ENCODE measurements at places on chromosomes 11 and 22. TPM values are rescaled to one million over a fixed set of nuclear protein-coding genes. Genes with fewer than 3 reads are reported as not detected.
A peak's percentile ranks its signal among the peaks of the same experiment; 100 is the strongest.

DNA sequence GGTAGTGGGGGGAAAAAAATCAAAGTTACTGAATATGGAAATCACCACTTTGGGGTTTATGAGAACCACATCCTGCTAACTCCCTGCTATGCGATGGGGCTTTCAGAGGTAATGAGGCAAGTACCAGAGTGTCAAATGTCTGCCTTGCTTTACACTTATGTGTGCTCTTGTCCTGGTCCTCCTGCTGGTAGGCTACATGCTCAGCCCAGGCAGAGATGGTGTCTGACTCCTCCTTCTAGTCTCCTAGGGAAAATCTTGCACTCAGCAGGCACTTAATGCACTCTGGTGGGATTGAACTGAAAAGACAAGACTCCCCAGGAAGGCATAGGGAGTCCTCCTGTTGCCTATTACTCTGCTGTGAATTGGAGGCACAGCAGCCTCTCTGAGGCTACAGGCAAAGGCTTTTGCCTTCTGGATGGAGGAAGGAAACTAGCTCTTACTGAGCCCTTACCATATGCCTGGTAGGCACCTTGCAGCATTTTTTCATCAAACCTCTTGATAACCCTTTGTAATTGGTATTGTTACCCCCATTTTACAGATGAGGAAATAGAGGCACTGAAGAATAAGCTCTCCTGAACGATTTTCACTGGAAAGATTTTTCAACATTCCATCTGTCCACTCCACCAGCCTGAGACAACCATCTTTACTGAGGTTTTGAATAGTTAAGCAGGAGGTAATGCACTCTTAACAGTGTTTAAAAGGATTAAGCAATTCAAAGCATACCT is 132.1 kb upstream of the PAX6 start:
- DNase-seq: no peak

Gene GGTLC3
- total RNA-seq: not detected

GRCh38 chr22:33314316-33314715 is 256.1 kb upstream of the SYN3 start:
- no peak for DNase-seq

DNA sequence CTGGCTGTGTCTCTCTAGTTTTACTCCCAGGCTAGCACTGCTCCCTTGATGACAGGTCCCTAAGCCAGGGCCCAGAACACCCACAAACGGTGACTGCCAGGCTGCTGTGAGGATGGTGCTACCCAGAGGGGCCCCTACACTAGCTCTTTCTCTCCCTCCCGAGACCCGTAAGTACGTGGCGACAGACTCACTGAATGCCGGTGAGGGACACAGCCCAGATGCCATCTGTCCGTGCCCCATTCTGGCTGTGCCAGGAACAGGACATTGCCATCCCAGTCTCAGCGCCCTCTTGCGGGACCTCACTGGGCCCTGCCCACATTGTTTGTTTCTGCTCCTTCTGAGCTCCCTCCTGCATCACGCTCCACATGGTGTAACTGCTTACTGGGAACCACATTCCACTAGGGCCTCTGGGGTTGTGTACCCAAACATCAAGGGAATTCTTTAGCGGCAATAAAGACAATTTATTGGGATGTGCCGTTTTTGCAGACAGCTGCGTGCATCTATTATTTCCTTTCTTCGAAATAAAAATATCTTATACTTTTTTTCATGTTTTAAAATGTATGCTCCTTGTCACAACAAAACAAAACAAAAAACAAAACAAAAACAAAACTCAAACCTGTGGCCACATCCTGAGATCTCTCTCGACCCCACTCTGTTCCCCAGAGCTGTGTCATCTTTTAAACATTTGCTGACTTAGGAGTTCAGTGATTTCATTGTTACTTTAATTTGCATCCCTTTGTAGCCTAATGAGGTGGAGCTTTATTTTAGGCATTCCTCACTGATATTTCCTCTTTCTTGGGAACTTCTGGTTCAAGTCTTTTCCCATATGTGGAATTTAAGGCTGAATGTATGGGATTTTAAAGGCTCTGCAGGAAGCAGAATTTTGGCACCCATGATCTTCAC is 4.4 kb upstream of the TPCN2 start:
- DNase-seq: peak; percentile 68

- no peak for DNase-seq
Measured at GRCh38 chr11:112541140-112542046, 280.7 kb upstream of the PLET1 start.

DNA sequence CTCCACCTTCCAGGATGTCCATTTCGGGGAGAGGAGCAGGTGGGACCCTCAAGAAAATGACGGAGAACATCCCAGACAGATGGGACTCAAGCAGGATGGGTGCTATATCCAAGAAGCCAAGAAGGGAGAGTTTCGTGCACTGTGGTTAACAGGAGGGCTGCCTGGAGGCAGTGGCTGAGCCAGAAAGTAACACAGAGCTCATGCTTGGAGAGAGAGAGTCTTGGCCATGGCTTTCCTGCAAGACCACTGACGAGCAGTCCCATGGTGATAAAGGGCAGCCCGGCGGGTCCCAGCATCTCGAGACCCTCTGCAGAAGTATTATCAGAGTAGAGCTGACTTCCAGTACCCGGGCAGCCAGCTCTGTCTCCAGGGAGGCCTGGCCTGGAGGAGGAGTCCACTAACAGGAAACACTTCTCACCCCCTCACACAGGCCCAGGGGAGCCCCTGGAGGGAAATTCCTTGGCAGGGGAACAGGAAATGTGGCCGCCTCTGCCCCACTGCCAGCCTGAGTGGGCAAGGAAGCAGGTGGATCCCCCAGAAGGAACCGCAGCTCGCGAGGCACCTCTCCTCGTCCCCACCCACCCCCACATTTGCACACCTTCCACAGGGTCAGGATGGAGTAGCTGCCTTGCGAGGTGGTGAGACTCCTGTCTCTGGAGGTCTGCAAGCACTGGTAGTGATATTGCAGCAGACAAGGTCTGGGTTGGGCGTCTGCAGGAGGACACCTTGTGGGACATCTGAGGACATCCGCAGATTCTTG is 32.2 kb downstream of the CYTH4 start:
- no peak for DNase-seq

DNA sequence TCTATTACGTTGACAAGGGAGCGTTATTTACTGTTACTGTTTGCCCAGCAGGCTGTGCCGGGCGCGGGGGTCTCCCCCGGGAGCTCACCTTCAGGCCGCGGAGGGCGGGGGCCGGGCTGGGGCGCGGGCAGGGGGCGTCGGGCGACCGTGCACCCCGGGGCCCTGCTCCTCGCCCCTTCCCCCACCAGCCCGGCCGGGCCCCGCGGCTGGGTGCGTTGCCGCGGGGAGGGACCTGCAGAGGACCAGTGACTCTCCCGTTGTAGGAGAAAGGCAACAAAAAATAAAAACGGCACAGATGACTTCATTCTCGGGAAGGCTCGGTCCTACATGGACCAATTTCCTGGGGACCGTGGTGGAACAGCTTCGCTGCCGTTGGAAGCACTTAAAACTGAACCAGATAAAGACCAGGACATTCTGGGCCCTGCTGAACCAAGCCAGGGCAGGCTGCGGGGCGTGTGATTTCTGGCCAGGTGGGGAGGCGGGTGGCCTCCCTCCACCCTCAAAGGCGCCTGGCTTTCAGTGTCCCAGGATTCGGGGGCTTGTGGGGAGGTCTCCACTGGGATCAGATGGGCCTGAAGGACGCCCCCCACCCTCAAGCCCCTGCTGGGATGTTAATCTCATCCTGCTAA is 57.4 kb downstream of the IGLL1 start:
- peak; percentile 36 for DNase-seq

DNA sequence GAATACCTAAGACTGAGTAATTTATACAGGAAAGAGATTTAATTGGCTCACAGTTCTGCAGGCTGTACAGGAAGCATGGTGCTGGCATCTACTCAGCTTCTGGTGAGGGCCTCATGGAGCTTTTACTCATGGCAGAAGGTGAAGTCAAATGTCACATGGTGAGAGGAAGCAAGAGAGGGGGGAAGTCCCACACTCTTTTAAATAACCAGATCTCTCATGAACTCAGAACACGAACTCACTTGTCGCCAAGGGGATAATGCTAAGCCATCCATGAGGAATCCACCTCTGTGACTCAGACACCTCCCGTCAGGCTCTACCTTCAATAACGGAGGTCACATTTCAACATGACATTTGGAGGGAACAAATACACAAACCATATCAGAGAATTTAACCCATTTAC is 42.2 kb downstream of the BIRC2 start:
- DNase-seq: no peak

Gene HTR3B
- 1.7 TPM for total RNA-seq

DNA sequence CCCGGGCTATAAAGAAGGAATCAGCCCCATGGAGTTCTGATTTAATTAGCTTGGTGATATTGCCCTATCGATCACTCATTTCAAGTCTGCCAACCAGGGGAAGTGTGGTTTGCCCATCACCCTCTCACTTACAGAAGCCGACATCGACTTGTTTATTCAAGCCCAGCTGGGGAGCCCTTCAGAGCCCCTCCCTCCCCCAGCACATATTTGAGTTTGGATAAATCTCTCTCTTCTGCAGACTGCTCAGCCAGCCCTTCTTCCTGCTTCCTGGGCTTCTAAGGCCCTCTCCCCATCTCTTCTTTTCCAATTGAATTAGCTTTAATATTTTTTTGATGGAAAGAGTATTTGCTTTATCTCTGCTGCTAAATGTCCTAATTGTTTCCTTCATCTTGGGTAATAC is 299.0 kb downstream of the MIAT start:
- DNase-seq: no peak

Gene RBFOX2
- total RNA-seq: 36.9 TPM

GRCh38 chr11:46332568-46333393 is 14.5 kb upstream of the DGKZ start:
- DNase-seq: no peak

Gene JAM3
- total RNA-seq: 2.8 TPM

Gene MMP12
- total RNA-seq: not detected

DNA sequence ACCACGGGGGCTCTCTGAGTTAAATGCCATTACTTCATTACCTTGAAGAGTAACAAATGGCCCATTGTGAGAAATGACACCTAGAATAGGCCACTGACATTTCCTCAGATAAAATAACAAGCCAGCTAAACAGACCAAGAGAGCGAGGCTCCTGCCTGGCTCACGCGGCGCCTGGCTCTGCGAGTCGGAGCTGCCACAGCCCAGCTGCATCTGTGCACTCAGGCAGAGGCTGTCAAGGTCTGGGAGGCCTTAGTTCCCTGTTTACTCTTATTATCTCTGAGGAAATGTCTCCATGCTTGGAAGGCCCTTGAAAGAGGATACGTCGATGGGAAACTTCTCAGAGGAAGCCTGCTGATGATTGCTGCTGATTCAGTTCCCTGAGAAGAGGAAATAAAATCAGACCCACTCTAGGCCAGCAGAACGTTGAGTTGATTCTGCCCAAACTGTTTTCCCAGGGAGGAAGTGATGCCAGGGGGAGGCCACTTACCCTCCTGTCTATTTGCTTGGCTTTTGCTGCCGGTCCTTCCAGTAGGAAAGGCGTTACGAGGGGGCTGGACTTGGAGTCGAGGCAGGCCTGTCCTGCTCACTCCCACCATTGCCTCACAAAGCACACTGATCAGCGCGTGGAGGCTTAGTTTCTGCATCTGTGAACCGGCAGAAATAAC is 208.8 kb downstream of the TBC1D22A start:
- DNase-seq: no peak

Gene RFPL3
- total RNA-seq: not detected

GRCh38 chr11:65781152-65781961 is 581 bp upstream of the AP5B1 start:
- DNase-seq: peak; percentile 35

Gene SMIM35
- not detected for total RNA-seq

DNA sequence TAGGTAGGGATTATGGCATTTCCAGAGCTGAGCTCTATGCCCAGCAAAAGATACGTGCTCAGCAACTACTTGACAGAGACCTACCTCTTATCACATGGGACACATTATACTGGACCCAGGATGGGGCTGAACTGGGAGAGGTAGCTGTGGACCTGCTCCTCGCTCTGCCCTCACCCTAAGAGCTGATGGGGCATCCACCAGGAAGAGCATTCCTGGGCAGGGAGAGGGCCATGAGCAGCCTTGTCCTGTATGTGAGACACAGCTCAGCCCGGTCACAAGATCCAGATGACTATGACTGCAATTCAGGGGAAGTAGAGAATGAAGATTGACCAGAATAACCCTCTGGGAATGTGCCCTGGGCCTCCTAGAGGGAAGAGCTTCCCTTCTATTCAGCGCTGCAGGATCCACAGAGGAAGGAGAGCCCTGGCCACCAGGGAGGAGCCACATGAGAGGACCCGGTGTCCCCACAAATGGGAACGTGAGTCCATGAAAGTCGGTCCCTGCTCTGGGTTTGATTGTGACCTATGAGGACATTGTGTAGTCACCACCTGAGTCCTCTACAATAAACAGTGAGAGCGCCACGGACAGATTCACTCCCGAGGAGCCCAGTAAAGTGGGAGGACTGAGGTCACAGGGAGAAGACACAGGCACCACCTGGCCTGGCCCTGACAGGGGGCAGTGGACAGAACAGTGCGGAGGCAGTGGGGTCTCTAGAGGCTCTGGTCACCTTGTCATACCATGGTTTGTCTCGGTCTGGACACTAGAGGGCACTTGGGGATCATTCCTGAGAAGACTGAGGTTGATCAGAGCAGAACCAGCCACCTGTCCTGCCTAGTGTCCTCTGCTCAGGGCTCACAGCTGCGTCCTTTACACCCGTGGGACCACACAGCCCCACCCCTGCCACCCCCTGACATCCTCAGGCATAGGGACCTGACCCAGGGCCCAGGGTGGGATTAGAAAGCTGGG is 99.5 kb downstream of the ZNF280B start:
- peak; percentile 45 for DNase-seq

DNA sequence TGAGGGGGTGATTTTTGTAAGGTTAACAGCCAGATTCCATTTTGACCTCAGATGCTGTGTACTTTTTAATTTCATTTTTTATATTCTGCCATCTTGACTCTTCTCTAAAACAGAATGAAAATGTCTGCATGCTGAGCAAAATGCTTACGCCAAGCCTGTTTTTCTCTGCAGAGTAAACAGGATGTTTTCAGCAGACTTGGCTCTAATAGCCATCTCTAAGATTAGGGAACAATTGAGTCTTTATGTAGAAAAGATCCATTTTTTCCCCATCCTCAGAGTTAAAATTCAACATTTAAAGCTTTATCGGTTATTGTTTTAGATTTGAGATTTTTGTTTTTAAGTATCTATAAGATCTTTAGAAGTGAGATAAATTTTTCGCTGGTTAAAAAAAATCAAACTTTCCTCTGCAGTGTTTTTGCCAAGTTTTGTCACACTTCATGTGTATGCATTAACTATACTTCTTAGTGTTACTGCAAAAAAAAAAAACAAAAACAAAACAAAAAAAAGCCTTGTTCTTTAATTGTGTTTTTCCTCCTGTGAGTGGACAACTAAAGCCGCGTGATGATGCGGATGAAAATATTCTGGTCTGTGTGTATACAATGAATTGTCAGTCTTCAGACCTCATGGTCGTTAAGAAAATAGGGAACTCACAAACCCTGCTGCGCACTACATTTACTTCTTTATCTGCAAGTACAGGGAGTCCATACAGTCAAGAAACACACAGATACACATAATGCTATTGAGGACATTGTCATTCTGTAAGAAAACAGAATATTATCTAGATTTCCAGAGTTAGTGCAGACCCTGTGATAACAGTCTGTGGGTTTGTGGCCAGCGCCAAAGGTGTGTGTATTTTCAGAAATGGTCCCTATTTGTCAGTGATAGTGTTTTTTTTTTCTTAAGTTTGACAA is 17.5 kb upstream of the ADSL start:
- no peak for DNase-seq

Gene MPZL2
- 16.6 TPM for total RNA-seq

Data from HepG2 (cell line).